EH (cell line): ENCODE measurements at places on chromosomes 5 and 9.
A peak's percentile ranks its signal among the peaks of the same experiment; 100 is the strongest.

- DNase-seq, result no peak
Observed at GRCh38 chr9:95937131-95937530, 61.6 kb downstream of the ERCC6L2 start.

GRCh38 chr9:3692606-3693005, 166.8 kb upstream of the RFX3 start:
- no peak for DNase-seq

DNA sequence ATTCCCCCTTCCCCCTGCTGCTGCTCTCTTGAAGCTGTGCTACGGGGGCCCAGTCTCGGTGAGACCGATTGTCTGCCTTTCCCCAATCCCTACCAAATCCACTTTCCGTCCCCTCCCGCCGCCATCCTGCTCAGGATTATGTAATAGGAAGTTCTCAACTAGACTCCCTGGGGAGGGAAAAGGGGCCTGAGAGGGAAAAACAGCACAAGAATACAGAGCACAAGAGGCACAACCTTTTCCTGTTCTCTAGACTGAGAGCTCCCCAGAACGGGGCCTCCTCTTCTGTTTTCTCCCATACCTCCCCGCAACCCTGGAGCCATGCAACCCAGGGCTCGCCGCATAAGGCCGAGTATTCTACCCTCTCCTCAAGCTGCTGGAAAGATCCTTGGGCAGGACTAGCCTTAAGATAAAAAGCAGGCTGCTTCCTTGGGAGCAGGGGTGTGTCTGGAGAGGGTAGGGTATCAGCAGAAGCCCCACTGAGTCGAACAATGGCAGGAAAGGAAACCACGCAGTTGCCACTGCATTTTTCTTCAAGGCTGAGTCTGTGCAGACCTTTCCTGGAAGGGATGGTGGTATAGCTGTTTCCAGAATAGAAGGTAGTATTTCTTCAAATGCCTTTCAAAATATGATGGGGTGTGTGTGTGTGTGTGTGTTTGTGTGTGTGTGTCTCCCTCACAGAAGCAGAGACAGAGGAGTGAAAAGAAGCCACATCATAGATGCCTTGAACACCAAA, 12.9 kb downstream of the MYORG start:
- DNase-seq, result no peak

- DNase-seq, result peak; percentile 48
Observed at GRCh38 chr5:34735491-34736426, 79.6 kb downstream of the RAI14 start.

DNA sequence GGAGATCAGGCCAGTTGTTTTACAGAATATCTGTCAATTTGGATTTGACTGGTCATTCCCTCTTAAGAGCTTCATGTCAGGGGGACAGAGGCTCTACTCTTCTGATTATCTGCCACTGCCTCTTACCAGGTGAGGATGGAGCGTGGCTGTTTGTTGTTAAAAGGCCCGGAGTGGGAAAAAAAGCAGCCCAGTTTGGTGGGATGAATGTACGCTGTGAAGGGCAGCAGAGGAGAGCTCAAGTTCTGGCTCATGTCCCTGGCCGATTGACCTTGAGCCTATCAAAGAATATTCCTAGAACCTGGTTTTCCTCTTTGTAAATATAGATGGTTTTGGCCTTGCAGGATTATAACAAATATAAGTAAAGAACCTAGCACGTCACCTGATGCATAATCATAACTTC, 16.3 kb upstream of the SHB start:
- no peak for DNase-seq

- peak; percentile 48 for DNase-seq
Observed at GRCh38 chr9:115730845-115731244, 422.7 kb upstream of the PAPPA start.

DNA sequence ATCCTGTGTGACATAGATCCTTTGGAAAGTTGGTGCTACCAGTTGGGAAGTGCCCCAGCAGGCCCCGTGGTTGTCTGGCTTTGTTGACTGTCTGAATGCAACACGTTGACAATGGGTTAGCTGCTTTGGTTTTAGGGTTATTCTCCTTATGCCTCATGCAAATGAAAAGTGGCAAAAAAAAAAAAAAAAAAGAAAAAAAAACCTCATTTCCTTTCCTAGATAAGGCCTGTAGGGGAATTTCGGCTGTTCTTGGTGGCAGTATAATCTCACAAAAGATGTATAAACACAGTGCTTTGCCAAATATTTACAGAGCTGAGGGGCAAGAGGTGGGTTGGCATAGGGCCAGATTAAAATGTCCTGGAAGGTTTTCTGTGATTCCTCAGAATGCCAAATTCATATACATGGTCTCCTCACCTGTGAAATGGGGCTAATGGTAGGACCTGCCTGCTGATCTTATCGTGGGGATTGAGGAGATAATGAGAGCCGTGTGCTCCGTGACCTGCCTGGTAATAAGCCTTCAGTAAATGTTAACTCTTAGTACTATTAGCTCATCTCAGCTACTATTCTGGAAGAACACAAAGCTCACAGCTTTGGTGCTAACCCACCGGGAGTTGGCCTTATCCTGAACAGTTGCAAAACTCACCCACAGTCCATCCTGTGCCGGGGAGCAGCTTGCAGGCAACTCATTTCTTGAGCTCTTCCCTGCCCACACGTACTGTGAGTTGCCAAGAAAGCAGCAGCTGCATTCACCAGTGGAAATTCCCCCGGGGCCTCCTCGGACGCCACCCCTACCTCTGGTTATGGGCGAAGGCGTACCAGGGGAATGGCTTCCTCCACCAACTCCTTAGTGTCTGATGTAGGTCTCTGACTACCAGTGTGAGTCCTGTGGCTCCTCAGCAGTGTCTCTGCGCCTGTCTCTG, 220.3 kb downstream of the NR3C1 start:
- DNase-seq, result no peak

GRCh38 chr5:57128325-57128724, 45.5 kb upstream of the GPBP1 start:
- no peak for DNase-seq

DNA sequence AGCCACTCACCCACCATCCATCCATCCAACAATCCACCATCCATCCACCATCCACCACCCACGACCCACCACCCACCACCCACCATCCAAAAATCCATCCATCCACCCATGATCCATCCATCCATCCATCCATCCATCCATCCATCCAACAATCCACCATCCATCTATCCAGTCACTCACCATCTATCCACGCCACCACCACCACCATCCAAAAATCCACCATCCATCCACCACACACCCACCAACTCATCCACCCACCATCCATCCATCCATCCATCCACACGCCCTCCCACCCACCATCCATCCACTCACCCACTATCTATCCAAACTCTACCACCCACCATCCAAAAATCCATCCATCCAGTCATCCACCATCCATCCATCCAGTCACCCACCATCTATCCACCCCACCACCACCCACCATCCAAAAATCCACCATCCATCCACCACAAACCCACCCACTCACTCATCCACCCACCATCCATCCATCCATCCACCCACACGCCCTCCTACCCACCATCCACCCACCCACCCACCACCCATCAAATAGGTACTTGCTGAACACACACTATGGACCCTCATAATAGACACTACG, 9.0 kb downstream of the DPH7 start:
- no peak for DNase-seq

DNA sequence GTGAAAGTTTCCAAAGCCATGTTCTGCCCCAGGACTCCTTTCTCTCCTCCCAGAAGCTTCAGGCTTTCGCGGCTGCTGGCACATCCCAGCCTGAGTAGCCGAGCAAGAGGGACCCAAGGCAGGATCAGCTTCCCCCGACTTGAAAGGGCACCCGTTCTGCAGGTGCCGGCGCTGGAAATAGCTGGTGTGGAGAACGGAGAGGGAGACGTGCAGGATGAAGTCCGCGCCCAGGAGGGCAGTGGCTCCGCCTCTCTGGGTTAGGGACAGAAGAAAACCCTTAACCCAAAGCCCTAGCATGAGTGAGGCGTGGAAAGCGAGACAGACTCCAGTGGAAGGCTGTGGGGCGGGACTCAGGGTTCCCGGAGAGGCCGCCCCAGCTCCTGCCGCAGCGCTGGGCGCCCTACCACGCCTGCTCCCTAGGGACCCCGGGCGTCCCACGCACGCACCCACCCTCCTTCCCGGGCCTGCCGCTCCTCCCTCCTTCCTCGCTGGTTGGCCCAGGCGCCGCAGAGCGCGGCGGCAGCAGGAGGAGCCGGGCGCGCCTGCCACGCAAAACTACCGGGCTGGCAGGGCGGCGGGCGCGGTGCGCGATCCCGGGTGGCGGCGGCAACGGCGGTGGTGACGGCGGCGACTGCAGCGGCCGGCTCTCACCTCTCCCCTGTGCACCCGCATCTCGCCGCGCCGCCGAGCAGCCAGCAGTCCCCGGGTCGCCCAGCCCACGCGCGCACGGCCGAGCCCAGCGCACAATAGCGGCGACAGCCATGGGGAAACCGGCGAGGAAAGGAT, at the start of gene SLC1A1:
TSS of gene SLC1A1 (plus strand) at position 550 of the 786 bp plus-strand sequence. CDS start at position 762, 212 bp downstream.
- peak; percentile 66 for DNase-seq

GRCh38 chr5:172118891-172119290, 69.1 kb downstream of the STK10 start:
- DNase-seq, result no peak

DNA sequence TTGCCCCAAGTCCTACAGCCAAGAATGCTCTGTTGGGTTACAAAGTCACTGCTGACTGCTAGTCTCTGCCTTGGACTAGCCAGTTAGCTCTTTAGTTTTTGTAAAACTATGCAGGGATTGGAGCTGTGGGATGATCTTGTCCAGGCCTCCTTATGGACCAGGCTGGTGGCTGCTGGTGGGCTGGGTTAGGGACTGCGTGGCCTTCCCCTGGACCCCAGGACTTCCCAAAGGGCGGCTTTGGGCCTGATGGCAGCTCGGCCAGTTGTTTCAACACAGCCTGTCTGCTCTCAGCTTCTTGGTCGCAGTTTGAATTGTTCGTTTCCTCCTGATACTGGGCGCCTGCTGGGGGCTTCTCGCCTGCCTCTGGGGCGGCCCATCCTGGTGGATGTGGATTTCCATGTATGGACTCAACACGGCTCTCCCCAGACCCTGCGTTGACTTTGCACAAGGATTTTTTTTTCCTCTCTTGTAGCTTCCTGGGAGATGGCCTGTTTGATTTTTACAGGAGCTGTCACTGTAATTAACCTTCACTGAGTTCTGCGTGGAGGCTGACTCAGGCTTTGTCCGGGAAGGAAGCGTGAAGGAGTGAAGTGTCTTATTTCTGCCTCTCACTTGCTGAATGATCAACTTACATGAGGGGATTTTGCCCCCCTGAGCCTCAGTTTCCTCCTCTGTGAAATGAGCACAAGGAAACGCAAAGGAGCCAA, 91.9 kb upstream of the NEURL1B start:
- DNase-seq, result no peak

DNA sequence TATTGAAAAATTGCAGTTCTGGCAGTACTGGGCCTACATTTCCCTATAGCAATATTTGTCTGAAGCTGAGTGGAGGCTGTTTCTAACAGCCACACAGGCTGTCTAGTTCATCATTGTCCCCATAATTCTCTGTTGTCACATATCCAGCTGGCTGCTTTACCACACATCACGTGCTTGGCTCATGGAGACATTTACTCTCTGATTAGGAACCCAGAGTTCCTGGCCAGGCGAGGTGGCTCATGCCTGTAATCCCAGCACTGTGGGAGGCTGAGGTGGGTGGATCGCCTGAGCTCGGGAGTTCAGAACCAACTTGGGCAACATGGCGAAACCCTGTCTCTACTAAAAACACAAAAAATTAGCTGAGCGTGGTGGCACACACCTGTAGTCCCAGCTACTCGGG, 81.4 kb downstream of the PGM5 start:
- no peak for DNase-seq

GRCh38 chr5:144166696-144167095, 3.8 kb downstream of the YIPF5 start:
- no peak for DNase-seq

- DNase-seq, result no peak
Observed at GRCh38 chr9:124137009-124137943, 120.5 kb upstream of the NEK6 start.

DNA sequence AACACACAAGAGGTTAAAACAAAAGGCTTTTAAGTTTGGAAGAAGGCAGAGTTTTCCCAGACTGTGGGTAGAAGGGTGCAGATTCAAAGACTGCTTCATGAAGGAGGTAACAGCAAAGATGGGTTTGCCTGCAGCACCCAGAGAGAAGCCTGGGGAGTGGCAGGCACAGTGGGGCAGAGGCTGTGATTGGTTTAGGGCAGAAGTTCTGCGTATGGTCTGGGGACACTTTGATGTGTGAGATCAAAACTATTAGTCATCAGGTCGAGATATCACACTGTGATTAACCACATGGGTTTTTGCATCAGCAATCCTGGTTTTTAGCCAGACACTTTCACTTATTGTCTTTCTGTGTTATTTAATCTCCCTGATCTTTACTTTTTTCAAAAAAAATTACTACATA, 188.8 kb upstream of the GLRA1 start:
- no peak for DNase-seq

GRCh38 chr9:70868041-70868440, 253.4 kb downstream of the TRPM3 start:
- no peak for DNase-seq

DNA sequence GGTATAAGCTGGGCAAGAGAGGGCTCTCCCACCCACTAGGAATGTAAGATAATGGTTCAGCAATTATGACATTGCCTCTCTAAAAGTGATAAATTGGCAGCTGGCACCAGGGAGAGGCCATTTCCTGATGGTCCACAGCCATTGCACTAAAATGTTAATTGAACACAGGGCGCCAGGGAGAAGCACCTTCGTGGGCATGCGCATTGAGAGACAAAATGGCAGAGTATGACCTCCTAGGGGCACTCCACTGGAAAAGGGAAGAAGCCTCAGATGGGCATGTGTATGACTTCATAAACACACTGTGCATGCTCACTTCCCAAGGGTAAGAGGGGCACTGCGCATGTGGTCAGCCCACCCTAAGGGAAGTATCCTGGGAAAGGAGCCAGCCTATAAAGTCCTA, 419.2 kb downstream of the AGTPBP1 start:
- DNase-seq, result no peak

DNA sequence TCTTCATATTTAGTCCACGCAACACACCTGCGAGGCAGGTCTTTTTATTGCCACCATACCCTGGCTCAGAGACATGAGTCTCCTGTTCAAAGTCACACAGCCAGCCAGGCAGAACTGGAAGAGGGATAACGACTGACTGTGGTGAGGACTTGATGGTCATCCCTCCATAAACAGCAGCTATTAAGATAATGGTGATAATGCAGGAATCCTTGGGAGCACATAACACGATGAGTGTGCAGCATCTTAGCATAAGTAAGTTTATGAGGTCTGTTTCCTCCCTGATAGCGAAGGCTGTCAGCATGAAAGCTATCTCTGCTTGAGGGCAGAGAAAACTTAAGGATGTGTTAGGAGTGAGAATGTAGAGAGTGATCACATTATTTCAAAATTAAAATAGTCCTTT, 30.9 kb downstream of the KCTD16 start:
- DNase-seq, result peak; percentile 58

- no peak for DNase-seq
Observed at GRCh38 chr5:174294891-174295620, 249.6 kb downstream of the NSG2 start.

- no peak for DNase-seq
Observed at GRCh38 chr9:92044936-92045335, 70.3 kb downstream of the SPTLC1 start.
